ENCODE measurements at places on chromosomes 1 and 21.

DNA sequence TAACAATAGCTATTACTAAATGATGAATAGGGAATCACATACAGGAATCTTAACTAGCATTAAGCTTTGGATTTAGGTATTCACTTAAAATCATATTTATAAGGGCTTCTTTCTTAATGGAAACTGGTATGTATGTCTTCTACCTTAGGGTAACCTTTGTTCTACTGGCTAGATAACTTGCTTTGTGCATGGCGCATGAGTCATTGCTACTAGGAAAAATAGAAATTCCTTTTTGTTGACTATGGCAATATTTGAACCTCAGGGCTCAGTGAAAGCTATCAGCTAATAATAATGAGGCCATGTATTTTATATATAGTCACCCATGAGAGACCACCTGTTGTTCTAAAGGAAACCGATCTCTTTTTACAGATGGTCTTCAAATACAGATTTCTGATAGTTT is 72.5 kb downstream of the RPS6KC1 start:
- no peak overlapping the region for H3K4me3 ChIP-seq
- no peaks in the 10 kb centered on the region for H3K4me1 ChIP-seq
- no peaks in the 10 kb centered on the region for H3K27me3 ChIP-seq
- no peak for DNase-seq
- H3K27ac ChIP-seq = no peak overlapping the region
- H3K36me3 ChIP-seq = no peaks in the 10 kb centered on the region

DNA sequence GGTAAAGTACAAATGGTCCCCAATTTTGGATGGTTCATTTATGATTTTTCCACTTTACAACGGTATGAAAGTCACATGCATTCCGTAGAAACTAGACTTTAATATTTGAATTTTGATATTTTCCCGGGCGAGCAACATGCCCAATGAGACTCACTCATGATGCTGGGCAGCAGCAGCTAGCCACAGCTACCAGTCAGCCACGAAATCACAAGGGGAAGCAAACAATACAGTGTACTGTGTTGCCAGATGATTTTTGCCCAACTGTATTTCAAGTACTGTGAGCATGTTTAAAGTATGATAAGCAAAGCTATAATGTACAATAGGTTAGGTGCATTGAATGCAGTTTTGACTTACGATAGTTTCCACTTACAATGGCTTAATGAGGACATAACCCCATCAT is 266.8 kb downstream of the VAV3 start:
- H3K4me3 ChIP-seq = no peak overlapping the region
- no peaks in the 10 kb centered on the region for H3K36me3 ChIP-seq
- no peaks in the 10 kb centered on the region for H3K27me3 ChIP-seq

- peaks cover 9% of the 10 kb centered on the region for H3K4me1 ChIP-seq
- peak; percentile 12 for DNase-seq
- H3K4me3 ChIP-seq = peak overlapping the region; percentile 55
- no peaks in the 10 kb centered on the region for H3K27me3 ChIP-seq
Measured at GRCh38 chr1:66532798-66533783, 862 bp upstream of the SGIP1 start.

DNA sequence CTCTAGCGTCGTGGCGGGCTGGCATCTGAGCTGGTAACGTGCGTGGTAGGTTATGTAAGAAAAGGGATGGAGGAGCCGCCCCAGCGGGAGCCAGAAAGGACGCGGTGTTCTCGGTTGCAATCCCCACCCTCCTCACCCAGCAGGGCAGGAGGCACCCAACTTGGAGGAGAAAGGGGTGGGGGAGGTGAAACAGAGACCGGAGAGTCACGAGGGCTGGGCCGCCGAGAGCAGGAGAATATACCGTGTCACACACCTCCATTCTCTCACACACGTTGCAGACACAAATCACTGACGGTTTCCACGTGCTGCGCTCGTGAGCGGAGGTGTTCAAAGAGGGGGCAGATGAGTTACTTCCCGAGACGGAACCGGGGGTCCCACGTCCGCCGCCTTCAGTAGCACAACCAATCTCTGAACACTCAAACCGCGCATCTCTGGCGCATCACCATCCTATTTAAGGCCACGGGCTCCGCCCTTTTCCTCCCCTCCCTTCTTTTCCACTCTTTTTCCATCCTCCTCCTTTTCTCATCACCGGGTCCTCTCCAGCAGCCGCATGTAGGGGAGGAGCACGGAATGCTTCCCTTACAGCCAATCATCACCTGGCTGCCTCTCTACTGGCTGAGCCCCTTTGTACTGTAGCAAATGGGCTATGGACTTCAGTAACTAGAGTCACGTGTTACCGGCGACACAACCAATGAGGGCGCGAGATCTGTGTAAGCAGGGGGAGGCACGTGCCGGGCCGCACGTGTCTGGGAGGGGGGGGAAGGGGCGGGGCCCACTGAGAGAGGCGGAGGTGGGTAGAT is at the start of gene CIART:
Gene CIART, plus strand, starts transcription at position 797 of the 800 bp plus-strand sequence. CDS start 714 bp downstream, outside the sequence.
- peak within 1 kb of the TSS; percentile 58 for H3K4me3 ChIP-seq
- DNase-seq = peak; percentile 71
- peak within 1 kb of the TSS; percentile 52 for H3K27ac ChIP-seq
- no peaks in the 10 kb centered on the region for H3K36me3 ChIP-seq

DNA sequence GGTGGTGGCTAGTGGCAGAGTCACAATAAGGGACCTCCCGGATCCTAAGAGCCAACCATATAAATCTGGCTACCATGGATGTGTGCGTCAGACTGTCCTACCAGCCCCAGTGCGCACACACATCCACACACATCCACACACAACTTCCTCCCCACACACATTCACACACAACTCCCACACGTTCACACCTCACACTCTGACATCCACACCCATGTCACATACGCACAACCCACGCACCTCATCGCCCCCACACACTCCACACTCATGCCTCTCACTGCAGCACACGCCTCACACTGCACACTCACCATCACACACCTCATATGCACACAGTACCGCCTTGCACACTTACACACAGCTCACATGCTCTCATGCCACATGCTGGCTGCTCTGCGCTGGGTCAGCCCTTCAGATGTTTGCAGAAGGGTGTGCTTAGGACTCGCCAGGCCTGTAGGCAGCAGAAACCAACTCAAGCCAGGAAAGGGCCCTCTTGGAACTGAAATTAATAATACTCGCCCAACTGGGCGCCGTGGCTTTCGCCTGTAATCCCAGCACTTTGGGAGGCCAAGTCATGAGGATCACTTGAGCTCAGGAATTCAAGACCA is 3.0 kb downstream of the LDLRAD2 start:
- H3K4me1 ChIP-seq = no peaks in the 10 kb centered on the region
- no peak for DNase-seq
- peaks cover 4% of the 10 kb centered on the region for H3K27me3 ChIP-seq
- H3K27ac ChIP-seq = no peak overlapping the region
- H3K36me3 ChIP-seq = no peaks in the 10 kb centered on the region

GRCh38 chr1:12555411-12556367 is 62.3 kb downstream of the DHRS3 start:
- no peaks in the 10 kb centered on the region for H3K27me3 ChIP-seq
- no peaks in the 10 kb centered on the region for H3K4me1 ChIP-seq
- no peaks in the 10 kb centered on the region for H3K36me3 ChIP-seq
- DNase-seq = no peak
- no peak overlapping the region for H3K27ac ChIP-seq

GRCh38 chr1:16266411-16267118 is 29.6 kb upstream of the CPLANE2 start:
- H3K4me3 ChIP-seq = no peak overlapping the region
- H3K36me3 ChIP-seq = no peaks in the 10 kb centered on the region
- H3K27me3 ChIP-seq = no peaks in the 10 kb centered on the region
- H3K4me1 ChIP-seq = no peaks in the 10 kb centered on the region

GRCh38 chr1:98059620-98060019 is 138.8 kb upstream of the DPYD start:
- H3K4me3 ChIP-seq = no peak overlapping the region
- no peak for DNase-seq
- H3K27ac ChIP-seq = no peak overlapping the region
- H3K36me3 ChIP-seq = no peaks in the 10 kb centered on the region
- peaks cover 6% of the 10 kb centered on the region for H3K27me3 ChIP-seq

- no peaks in the 10 kb centered on the region for H3K36me3 ChIP-seq
- no peak overlapping the region for H3K4me3 ChIP-seq
- H3K27me3 ChIP-seq = no peaks in the 10 kb centered on the region
- H3K27ac ChIP-seq = no peak overlapping the region
- H3K4me1 ChIP-seq = no peaks in the 10 kb centered on the region
Measured at GRCh38 chr1:36211841-36212240, 12.4 kb upstream of the THRAP3 start.

- DNase-seq = no peak
- H3K4me1 ChIP-seq = peaks cover 10% of the 10 kb centered on the region
- no peaks in the 10 kb centered on the region for H3K36me3 ChIP-seq
- H3K4me3 ChIP-seq = no peak overlapping the region
- H3K27me3 ChIP-seq = peaks cover 5% of the 10 kb centered on the region
- no peak overlapping the region for H3K27ac ChIP-seq
Measured at GRCh38 chr1:156694690-156694962, 10.8 kb downstream of the CRABP2 start.

DNA sequence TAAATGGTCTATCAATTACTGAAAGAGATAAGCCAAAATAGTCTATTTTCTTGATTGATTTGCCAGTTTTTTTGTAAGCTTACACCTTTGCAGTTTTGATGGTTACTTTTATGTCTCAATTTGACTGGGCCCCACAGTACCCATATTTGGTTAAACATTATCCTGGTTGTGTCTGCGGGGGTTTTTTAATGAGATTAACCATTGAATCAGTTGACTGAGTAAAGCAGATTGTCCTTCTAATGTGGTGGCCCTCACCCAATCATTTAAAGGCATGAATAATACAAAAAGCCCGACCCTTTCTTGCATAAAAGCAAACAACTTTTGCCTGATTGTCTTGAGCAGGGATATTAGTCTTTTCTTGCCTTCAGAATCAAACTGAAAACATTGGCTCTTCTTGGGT is 650.0 kb upstream of the RGS18 start:
- no peak for DNase-seq
- H3K27me3 ChIP-seq = no peaks in the 10 kb centered on the region
- no peak overlapping the region for H3K4me3 ChIP-seq
- no peaks in the 10 kb centered on the region for H3K36me3 ChIP-seq
- no peaks in the 10 kb centered on the region for H3K4me1 ChIP-seq

DNA sequence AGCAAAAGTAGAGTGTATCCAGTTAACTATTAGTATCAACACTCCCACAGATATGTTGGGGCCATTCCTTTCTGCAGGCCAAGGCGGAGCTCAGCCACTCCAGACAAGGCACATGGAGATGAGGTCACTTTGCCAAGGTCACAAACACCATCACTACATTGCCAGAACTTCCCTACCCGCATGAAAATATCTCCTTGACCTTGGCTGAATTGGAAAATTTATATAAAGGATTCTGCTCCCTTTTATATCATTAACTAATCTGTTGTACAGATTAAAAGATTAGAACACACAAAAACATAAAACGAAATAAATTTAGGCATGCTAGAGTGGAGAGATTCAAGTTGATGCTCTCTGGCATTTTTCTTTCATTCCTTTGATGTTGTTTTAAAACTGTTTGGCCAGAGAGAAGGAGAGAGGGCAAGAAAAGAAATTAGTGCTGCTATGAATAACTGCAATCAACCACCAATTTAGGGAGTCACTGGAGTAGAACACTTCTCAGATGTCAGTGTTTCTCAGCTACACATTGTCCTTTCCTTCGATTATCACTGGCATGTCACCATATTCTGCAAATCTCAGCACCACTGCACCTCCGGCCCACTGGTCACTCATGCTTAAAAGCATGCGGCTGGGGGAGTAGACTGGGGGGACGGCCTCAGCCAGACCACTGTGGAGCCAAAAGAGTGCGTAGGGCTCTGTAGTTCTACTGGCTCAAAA is 78.7 kb upstream of the ATP1B1 start:
- no peaks in the 10 kb centered on the region for H3K4me1 ChIP-seq
- no peak overlapping the region for H3K27ac ChIP-seq
- no peaks in the 10 kb centered on the region for H3K27me3 ChIP-seq
- H3K36me3 ChIP-seq = no peaks in the 10 kb centered on the region
- no peak for DNase-seq

- no peaks in the 10 kb centered on the region for H3K36me3 ChIP-seq
- H3K4me3 ChIP-seq = no peak overlapping the region
- DNase-seq = no peak
- no peaks in the 10 kb centered on the region for H3K27me3 ChIP-seq
Measured at GRCh38 chr1:77370583-77371306, 88.9 kb downstream of the AK5 start.

- no peak overlapping the region for H3K27ac ChIP-seq
- no peak for DNase-seq
- H3K36me3 ChIP-seq = no peaks in the 10 kb centered on the region
- no peak overlapping the region for H3K4me3 ChIP-seq
- H3K4me1 ChIP-seq = no peaks in the 10 kb centered on the region
- no peaks in the 10 kb centered on the region for H3K27me3 ChIP-seq
Measured at GRCh38 chr1:218817071-218817470, 356.6 kb upstream of the LYPLAL1 start.

DNA sequence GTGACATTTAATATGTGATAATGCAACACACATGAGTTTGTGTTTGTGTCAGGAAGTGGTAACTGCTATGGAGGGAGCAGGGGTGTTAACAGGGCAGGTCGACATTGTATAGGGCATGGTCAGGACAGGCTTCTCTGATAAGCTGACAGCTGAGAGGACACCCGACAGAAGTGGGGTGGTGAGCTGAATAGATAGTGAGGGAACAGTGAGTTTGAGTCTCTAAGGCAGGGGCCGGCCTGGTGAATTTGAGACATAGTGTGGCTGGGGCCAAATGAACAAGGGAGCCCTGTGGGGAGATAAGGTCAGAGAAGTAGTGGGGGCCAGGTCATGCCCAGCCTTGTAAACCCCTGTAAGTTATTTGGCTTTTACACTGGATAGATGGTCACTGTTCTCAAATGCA is 217.4 kb upstream of the KIAA0040 start:
- no peak overlapping the region for H3K27ac ChIP-seq
- no peaks in the 10 kb centered on the region for H3K4me1 ChIP-seq
- no peaks in the 10 kb centered on the region for H3K27me3 ChIP-seq
- DNase-seq = no peak
- H3K36me3 ChIP-seq = no peaks in the 10 kb centered on the region

GRCh38 chr1:65539266-65540131 is 119.0 kb downstream of the LEPR start:
- no peaks in the 10 kb centered on the region for H3K36me3 ChIP-seq
- H3K4me3 ChIP-seq = no peak overlapping the region
- H3K4me1 ChIP-seq = no peaks in the 10 kb centered on the region
- H3K27ac ChIP-seq = no peak overlapping the region

DNA sequence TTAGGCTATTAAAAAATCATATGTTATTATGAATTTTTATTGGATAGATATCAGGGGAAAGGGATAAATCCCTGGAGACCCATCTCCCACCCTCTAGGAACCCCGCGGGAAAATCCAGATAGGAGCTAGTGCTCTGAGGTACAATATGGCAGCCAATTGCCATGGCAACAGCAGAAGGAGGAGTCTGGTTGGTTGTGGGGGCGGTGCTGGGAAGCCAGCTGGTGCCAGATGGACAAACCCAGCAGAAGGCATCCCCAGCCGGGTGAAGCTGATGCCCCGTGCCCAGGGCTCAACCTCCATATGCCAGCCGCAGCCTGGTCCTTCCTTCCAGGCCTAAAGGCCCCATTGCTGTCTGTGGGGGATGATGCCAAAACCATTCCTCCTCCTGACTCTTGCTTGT is 38.3 kb downstream of the RHBG start:
- no peak for DNase-seq
- H3K4me1 ChIP-seq = no peaks in the 10 kb centered on the region
- H3K4me3 ChIP-seq = no peak overlapping the region
- H3K27ac ChIP-seq = no peak overlapping the region

- H3K4me1 ChIP-seq = no peaks in the 10 kb centered on the region
- DNase-seq = no peak
- H3K4me3 ChIP-seq = no peak overlapping the region
- H3K36me3 ChIP-seq = no peaks in the 10 kb centered on the region
- H3K27ac ChIP-seq = no peak overlapping the region
Measured at GRCh38 chr1:2914702-2915101, 106.6 kb upstream of the ACTRT2 start.

Data from naive thymus-derived CD4-positive, alpha-beta T cell (primary cell).